ENCODE measurements at places on chromosomes 11 and 22.

GRCh38 chr22:19062943-19063308 is 59.3 kb downstream of the DGCR2 start:
- no peak for DNase-seq

DNA sequence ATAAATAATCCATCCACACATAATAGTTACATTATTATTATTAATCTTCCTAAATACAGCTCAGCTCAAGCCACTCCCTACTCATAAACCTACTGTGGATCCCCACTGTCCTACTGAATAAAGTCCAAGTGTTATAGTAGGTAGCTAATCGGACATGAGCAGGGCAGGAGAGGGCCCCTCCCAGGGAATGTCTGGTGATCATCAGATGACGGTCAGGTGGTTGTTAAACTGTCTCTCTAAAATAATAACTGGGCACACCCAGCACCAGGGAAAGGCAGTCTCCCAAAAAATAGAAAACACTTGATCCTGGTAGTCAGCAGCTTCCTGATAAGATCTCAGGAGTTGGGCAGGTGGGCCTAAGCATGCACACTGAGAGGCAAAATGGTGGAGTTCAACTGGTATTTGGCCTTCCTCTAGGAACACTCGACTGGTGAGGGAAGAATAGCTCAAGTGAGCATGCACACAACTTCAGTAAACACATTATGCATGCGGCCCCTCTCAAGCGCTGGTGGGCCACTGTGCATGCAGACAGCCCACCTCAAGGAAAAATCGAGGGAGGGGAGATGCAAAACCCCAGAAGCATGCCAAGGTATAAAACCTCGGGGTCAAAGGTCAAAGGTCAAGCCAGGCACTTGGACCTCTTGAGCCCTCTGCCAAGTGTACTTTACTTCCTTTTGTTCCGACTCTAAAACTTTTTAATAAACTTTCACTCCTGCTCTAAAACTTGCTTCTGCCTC is 65.0 kb downstream of the LRRC32 start:
- no peak for DNase-seq

DNA sequence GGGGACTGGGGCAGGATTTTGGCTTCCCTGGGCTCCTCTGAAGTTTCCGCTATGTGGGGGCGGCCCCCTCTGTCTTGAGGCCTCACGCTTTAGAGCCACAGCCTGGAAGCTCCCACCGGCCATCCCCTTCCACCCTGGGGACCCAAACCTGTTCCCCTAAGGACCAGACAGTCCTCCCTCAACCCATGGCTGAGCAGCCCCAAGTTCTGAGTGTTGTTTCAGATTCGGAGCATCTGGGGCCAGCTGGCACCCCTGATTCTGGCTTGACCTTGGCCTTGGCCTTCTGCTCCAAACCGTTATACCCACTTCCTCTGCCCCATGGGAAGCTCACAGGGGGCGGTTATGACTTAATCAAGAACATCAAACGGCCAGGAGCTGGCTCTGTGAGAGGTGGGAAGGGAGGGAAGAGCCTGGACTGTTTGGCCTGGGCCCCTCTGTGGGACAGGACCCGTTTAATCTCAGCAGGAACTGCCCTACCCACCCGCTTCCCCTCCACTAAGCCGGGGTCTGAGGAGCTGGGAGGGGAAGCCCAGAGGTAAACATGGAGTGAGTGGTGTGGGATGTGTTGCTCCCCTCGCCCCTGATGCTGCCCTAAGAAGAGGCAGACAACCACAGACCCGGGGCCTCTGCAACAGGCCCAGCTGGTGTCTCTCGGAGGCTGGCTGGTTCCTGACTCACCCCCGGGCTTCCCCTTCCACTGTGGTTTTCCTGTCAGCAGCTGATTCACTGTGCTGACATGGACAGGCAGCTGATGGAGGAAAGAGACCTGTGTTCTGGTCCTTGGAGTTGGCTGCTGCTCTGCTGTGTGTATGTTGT is 3.4 kb downstream of the CD82 start:
- peak; percentile 98 for DNase-seq

DNA sequence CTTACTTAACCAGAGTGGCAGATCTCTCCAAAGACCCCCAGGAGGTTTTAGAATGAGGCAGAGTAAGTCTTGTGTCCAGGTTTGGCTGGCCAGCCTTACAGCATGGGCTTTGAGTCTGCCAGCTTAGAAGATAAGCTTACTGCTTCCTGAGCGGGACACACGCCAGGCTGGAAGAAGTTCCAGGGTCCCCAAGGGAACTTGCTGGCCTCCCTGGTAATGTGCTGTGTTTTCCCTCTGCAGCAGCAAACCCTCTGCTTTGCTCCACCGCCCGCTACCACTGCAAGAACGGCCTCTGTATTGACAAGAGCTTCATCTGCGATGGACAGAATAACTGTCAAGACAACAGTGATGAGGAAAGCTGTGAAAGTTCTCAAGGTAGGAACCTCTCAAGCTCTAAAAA is 154.2 kb downstream of the LDLRAD3 start:
- DNase-seq = no peak

DNA sequence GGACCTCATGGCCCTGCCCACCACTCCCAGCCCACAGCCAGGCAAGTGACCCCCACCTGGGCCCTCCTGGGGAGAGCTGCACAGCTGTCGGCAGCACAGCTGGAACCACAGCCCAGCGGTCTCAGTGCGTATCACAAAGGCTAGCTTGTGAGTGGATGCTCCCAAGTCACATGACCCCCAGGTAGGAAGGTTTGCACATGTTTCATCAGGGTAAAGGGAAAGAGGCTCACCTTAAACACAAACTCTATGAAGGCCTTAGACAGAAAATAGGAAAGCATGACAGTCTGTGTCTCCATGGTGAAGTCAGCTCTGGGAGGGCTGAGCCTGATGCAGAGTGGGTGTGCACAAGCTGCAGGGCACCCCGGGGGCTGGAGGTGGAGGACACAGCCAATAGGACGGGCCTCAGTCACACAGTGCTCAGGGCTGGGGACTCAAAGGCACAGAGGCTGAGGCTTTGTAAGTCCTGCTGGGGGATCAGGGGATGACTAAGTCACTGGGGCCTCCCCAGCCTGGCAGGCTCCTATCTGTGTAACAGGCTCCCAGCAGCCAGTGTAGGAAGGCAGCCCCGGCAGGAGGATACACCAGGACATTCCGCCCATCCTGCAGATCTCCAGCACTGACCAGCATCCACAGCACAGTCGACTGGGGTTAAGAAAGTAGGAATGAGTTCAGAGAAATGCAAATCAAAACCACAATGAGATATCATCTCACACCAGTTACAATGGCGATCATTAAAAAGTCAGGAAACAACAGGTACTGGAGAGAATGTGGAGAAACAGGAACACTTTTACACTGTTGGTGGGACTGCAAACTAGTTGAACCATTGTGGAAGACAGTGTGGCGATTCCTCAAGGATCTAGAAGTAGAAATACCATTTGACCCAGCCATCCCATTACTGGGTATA is 22.0 kb downstream of the CELSR1 start:
- DNase-seq = no peak

GRCh38 chr11:14454861-14455632 is 44.6 kb downstream of the COPB1 start:
- peak; percentile 59 for DNase-seq

DNA sequence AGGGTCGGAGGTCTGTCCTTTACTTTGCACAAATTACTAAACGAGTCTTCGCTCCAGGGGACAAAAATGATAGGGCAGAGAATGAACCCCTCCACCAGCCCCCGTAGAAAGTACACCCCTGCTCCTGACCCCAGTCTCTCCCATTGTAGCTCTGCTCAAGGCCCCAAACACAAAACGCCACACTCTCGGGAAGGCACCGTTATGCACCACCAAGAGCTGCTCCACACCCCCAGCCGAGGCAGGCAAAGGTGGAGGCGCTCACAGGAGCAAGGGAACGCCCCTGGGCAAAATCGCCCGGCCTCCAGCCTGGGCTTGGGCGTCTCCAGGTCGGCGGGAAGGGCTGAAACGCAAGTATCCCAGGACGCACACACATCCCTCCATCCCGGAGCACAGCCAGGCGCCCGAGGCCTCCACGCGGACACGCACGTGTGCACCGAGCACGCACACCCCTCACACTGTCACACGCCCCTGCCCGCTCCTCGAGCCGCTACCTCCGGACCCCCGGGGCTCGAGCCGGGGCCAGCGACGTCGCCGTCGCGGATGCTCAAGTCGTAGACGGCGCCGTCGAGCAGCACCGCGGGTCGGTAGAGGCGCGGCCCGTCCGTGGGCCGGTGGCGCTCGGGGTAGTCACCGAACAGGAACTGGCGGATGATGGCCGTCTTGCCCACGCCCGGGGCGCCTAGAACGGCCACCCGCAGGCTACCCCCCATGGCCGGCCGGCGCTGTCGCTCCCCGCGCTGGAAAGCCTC is 786 bp downstream of the RASL10A start:
- DNase-seq = no peak

DNA sequence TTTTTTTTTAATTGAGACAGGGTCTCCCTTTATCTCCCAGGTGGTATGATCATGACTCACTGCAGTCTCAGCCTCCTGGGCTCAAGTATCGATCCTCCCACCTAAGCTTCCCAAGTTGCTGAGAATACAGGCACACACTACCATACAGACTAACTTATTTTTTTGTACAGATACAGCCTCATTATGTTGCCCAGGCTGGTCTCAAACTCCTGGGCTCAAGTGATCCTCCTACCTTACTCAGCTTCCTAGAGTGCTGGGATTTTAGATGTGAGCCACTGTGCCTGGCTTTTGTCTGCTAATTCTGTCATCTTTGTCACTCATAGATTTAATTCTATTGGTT is 43.5 kb downstream of the CBL start:
- no peak for DNase-seq

Data from common myeloid progenitor, CD34-positive (primary cell).